GOT3 (cell line): ENCODE measurements at places on chromosomes 5 and 9.

GRCh38 chr5:96235008-96235910 is 197.8 kb downstream of the PCSK1 start:
- DNase-seq, result no peak

DNA sequence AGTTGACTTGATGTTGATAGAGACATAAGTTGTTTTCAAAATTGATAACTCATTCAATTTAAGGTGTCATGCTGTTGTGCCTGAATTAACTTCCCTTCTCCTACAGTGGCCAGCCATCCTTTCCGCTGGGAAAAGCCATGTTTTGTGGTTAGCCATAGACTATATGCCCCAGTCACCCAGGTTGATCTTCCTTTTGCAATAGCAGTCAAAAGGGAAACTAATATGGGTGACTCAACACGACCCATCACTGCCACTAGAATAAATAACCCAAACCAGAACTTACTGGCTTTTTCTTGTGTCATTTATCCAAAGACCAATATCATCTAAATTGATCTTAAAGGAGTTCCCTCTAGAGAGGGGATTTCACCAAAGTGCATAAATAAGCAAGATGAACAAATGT is 87.4 kb downstream of the PTCD2 start:
- DNase-seq, result no peak

GRCh38 chr5:158163451-158164295 is 304.7 kb upstream of the CLINT1 start:
- DNase-seq, result no peak

- no peak for DNase-seq
These were observed 25.2 kb downstream of the SKP2 start for GRCh38 chr5:36177154-36177553.

DNA sequence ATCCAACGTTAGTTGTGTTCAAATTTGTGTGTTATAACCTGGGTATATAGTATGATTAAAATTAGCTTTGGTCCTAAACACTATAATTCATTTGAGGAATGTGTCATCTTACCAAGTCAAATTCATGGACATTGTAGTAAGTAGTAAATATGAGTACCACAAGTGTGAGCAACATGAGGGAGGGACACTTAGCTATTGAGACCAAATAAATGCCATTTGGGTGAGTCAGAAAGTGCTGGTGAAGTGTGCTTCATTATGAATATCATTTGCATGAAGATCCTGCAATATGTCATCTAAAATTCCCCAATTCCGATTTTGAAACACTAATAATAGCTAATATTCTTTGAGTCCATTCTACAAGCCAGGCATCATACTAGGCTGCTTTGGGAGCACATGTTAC is 336.7 kb upstream of the KIF2A start:
- DNase-seq, result no peak

- DNase-seq, result no peak
These were observed 1.2 kb downstream of the AK3 start for GRCh38 chr9:4739587-4740387.

DNA sequence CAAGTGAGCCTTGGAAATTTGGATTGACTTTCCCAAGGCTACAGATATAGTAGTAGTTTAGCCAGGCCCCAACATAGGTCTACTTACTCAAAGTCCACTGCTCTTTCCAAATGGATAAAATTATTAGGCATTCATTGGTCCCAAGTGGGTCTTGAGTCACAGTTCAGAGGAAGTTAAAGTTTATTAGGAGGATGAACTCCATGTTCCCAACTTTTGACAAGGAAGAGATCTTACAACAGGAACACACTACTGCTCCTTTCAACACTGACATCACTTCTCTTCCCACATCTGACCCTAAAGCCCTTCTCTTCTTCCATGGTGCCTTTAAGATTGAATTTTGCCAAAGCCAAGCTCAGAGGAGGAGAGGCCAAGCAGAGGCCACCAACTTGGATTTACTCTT is 234.5 kb upstream of the TRIM32 start:
- DNase-seq, result no peak

- no peak for DNase-seq
These were observed 176.4 kb downstream of the FGF18 start for GRCh38 chr5:171595801-171596231.

DNA sequence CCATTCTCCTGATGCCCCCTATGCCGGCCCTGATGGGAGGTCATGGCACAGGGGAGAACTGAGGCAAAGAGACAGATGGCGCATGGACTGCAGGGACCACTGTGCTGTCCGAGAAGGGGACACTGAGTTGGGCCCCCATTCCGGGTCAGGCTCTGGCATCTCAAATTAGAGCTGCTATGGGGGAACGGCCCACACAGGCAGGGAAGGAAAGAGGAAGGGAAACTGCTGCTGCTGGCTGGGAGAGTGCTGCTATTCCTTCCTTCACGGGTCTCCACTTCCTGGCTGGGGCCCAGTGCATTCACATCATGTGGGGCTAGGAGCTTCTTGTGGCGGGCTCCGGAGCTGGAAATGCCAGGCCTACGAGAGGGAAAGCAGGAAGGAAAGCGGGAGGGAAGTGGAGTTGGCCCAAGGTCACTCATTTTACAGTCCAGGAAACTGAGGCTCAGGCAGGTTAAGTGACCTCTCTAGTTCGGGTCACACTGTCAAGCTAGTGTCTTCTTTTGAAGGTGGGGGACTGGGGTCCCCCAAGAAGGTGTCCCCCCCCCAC is 1.3 kb upstream of the CARD19 start:
- DNase-seq, result no peak

DNA sequence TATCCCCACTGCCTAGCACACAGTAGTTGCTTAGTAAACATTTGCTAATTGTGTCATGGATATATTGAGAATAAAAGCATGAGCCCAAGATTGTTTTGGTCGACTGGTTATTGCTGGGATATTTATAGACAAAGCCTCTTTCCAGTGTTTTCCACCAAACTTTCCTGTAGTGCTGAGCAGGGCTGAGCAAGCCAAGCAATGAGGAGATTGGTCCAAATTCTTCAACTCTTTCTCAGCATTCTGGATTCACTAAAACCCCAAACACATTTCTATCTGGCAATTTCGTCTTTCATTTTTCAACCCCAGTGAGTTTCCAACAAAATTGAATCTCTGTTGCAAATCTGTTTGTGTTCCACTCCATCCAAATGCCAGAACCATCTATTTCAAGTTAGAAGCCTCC is 31.9 kb upstream of the TARS1 start:
- no peak for DNase-seq

DNA sequence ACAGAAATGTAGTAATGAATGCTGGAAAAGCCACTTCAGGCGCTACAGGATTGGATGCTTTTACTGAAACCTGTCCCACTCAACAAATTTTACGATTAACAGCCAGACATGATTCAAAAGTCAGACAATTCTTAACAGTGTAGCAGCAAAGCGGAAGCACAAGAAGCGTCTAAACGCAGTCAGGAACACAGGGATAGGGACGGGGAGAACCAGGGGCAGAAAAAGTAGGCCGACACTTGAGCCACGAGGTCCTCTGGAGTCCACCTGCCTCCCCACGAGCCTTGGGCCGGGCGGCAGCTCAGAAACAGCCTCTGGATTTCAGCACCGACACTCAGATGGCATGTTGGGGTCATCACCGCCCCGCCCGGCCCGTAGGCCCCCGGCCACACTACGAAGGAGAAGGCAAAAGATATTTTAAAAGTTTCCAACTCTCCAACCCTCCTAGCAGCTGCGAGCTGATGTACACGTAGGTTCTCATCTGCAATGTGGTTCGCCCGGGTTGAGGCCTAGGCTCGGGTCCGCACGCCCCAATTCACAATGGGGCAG is 615 bp downstream of the RACK1 start:
- no peak for DNase-seq

- DNase-seq, result no peak
These were observed 70.9 kb downstream of the KCNT1 start for GRCh38 chr9:135772702-135773493.

DNA sequence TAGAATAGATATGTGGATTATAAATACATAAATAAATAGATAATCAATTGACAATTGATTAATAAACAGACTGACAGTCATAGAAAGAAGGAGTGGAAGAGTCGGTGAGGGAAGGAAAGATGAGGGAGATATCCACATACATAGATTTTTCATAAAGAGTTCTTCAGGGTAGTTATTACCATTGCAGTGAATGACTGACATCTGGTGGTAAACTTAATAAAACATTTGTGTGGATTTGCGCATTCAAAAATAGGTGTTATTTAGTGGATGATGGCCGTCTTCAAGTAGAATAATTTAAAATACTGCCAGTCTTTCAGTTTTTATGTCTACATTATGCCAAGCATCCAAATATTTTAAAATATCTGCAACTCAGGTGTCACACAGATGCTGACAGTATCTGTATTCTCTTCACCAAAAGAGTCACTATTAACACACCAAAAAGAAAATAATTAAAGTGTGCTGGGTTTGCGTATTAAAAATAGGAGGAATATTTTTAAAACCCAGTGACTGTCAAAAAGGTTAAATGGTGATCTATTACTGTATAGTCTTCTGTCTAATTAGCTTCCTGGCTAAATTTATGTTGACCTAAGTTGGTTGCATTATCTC is 78.8 kb downstream of the GIN1 start:
- DNase-seq, result no peak

GRCh38 chr5:73250645-73251044 is 77.7 kb downstream of the TMEM174 start:
- DNase-seq, result no peak

DNA sequence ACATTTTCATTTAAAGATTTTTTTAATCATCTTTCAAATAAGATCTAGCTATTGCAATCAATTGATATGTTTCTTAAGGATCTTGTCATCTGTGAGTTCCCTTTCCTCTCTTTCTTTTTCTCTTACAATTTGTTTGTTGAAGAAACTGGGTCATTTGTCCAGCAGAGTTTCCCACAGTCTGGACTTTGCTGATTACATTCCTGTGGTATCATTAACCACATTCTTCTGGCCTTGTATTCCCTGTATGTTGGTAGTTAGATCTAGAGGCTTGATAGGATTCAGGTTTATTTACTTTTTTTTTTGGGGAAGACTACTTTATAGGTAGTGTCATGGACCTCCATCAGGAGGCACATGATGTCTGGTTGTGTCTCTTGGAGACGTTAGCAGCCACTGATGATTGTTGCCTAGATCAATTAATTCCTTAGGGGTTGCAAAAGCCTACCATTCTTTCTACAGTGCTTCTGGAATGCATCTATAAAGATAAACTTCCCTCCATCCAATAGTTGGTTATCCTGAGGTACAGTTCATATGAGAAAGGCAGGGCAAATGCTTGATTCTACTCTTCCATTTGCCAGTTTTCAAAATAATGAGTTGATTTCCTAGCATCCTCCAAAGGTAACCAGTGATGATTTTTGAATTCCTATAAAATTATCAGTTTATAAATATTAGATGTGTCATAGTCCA is 14.3 kb downstream of the PDE8B start:
- no peak for DNase-seq

GRCh38 chr5:56279979-56280378 is 46.8 kb upstream of the ANKRD55 start:
- no peak for DNase-seq

DNA sequence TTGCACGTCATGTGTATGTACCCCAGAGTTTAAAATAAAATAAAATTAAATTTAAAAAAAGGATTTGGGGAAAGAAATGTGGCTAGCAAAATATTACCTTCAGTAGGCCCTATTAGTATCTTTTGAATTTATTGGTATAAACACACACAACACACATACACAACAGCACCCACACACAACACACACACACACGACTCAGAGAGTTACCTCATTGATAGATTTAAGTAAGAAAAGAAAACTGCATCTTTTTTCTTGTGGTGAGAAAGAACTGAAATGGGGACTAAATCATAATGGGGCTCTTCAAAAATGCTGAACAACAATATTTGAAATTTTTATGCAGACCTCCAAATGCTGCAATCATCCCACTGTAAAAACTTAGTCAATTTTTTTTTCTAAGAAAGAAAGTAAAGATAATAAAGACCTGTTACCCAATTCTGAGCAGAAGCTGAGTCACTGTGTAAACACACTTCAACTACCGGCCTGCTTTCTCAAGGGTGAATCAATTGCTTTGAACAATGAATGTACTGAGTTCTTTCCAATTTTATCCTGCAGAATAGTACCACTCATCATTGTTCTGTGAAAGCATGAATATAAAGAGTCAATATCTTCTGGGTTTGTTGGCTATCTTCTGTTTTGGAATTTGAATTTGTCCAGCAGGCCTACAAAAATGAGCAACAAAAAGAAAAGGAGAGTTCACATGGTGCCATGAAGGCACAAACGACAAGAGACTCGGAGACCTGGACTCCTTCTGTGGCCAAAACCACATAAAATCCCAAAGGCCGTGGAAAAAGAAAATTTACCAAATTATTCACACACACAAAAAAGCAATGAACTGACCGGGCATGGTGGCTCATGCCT is 57.9 kb upstream of the CCNG1 start:
- no peak for DNase-seq

GRCh38 chr5:66247176-66247960 is 103.3 kb downstream of the SREK1 start:
- no peak for DNase-seq

DNA sequence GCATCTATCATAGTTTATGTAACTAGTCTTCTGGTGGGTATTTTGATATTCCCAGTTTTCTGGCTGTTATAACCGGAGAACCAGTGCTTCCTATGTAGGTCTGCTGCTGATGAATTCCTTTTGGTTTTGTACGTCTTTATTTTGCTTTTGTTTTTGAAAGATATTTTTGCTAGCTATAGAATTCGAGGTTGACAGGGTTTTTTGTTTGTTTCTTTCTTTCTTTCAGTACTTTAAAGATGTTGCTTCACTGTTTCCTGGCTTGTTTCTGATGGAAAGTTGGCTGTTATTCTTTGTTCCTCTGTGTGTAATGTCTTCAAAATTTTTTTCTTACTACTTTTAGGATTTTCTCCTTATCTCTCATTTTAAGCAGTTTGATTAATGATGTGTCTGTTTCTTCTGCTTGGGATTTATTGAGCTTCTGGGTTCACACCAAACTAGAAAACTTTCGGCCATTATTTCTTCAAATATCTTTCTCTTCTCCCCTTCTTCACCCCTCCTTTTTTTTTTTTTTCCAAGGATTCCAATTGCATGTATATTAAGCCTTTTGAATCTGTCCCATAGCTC is 27.5 kb downstream of the ZNF618 start:
- DNase-seq, result no peak

DNA sequence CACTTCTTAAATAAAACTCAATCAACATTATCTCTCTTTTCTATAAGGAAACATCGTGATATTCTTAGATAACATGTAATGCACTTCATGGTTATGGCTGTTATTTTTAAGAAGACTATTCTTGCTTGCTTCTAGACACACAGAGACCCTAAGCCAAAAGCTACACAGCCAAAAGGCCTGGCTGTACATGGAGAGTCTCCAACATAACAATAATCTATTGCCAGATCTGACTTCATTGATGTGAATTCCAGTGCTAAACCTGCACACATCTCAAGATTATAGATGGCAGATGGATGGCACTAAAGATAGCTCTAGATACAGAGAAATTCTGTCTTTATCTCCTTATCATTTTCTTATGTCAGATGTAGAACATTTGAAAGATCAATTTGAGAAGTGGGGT is 811.6 kb upstream of the ZNF608 start:
- no peak for DNase-seq

DNA sequence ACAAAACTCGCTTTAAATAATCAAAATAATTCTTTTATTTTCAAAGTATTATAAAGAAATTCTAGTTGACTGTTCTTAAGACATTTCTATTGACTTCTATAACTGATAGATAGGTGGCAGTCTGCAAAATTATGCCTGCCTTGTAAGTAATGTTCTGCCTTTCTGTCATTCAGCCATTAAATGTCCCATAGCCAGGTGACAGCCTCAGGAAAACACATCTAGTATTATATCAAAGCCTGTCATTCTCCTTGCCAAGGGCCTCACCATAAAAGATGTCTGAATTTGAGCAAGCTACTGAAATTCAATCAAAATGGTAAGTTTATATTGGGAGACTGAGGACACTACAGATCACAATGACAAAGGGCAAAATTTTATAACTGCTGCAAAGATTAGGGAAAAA is 170.4 kb upstream of the COX7C start:
- DNase-seq, result no peak
